ENCODE measurements at places on chromosomes 13 and 19.
A peak's percentile ranks its signal among the peaks of the same experiment; 100 is the strongest.

DNA sequence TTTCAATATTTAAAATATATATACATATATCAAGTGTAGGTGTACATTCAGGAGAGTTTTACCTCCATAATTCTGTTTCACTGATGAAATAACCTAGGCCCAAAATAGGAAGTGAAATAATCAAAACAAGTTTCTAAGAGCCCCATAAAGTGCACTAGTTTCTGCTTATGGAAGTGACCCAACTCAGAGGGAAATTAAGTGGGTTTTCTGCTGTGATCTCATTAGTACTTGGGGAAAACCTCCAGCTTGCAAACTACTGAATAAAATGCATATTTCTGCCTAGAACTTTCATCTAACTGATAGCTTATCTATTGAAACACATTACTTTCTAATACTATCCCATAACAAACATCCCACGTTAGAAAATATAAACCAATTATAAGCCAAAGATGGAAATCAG is 45.4 kb upstream of the MIR17HG start:
- DNase-seq = no peak

DNA sequence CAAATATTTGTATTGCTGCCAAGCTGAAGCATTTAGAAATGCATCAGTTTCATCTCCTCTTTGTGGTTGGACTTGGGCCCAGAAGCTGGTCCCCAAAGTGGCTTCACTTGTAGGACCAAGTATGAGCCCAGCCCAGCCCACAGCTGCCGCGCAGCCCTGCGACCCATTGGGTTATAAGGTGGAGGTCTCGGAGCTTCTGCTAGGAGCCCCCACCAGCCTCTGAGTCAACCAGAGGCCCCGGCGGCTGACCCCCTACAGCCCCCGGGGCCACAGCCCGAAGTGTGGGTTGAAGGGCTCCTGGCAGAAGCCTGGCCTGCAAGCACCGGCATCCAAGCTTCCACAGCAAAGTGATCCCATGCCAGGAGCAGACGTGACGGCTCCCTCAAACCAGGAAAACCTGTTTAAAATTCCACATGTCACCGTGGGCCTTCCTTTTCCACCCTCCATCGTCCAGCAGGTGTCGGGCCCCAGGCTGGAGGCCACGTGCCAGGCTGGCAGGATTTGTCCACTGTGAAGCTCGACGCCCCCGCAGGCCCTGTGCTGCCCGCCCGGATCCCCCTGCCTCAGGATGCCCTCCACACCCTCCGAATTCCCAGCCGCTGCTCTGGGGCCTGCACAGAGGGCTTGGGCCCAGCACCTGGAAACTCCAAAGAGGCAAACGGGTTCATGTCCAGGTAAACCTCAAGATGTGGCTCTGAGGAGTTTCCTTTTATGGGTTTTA is 54.7 kb downstream of the C13orf46 start:
- no peak for DNase-seq

DNA sequence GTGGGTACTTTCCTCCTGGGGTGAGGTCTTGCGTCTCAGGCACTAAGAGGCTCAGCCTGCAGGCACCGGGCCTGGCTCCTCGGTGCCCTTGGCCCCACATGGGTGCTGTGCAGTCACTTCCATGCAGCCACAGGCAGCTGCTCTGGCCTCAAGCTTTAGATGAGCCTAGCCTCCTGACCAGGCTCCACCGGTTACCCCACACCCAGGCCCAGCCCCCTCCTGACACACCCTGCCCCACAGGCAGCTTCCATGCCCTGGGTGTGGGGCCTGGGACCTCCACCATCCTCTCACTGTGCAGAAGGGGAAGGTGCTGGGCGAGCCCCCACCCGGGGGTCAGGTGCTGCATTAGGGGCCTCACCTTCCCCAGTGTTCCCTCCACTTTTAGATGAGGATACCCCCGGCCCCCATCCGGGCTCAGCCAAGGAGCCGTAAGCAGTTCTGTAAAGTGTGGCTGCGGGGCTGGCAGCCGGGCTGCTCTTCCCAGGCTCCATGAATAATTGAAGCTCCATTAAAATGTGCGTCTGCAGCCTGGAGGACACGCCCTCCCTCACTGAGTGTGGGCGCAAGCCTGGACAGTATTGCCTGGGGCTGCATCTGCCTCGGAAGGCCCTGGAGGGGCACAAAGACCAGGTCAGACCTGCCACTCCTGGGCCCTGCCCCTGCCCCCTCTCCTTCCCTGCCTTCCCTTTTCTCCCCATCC is 72.5 kb upstream of the KCTD15 start:
- no peak for DNase-seq

DNA sequence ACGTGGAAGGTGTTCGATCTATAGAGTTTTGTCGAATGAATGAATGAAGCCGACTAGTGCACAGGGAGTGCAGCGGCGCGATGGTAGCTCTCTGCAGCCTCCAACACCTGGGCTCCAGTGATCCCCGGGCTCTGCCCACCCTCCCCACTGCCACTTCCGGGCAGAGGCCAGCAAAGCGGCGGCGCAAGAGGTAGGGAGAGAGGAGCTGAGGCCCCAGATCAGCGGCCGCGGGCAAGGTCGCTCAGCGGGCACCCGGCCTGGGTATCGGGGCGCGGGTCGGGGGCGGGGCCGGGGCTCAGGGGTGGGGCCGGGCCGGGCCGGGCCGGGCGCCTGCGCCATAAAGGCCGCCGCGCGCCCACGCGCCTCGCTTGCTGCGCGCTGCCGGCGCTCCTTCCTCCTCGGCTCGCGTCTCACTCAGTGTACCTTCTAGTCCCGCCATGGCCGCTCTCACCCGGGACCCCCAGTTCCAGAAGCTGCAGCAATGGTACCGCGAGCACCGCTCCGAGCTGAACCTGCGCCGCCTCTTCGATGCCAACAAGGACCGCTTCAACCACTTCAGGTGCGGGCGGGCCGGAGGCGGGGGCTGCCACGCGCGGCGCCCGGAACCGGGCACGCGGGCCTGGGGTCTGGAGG is at the start of gene GPI:
TSS of gene GPI (plus strand) at position 367 of the 633 bp plus-strand sequence. CDS start at position 438, 71 bp downstream.
- peak; percentile 70 for DNase-seq

DNA sequence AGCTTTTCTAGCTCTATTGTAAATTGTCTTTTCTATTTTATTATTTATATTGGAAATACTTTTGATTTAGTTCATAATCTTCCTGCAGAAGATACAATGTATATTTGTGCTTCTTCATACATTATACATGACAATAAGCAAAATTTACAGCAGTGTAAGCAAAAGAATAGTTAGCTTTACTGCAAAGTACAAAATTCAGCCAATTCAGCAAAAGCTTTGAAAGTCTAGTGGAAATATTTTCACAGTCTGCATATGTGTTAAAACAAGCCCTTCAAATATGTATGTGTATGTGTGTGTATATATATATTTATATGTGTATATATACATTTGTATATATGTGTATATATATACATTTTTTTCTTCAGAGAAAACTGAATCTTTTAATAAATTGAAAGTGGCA is 879.1 kb downstream of the SLITRK1 start:
- DNase-seq = no peak

GRCh38 chr13:23433171-23434153 is at the start of gene SACS:
Gene SACS, minus strand, starts transcription at chr13:23433702. Its CDS starts 22,463 bp downstream, at chr13:23411239.
- no peak for DNase-seq

DNA sequence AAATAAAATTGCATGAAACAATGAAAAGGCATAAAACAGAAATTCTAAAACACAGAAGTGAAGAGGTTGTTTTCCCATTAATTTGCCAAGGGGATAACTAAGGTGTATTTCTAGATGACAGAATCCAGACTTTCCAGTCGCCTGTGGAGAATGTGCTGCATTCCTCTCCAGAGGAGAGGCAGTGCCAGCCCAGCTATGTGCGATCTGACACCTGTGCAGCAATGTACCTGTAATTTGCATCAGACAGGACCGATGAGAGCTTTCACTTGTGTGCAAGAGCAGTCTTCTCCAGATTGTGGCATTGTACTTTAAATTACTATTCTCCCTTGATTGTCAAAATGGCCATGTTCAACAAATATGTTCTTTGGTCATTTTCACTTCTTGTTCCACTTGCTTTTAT is 1037.9 kb downstream of the EFNB2 start:
- DNase-seq = no peak

DNA sequence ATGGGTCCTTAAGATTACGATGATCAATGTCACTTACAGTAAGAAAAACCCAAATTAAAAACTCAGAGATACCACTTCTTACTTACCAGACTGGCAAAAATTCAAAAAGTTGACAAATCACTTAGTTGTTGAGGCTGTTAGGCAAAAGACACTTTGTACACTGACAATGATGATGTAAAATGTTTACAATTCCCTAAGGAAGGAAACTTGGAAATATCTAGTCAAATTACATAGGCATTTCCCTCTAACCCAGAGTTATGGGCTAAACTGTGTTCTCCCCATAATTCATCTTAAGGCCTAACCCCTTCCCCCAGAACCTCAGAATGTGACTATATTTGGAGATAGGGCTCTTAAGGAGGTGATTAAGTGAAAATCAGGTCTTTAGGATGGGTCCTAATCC is 12.0 kb downstream of the TGDS start:
- no peak for DNase-seq

GRCh38 chr13:80006940-80007339 is 334.0 kb downstream of the SPRY2 start:
- no peak for DNase-seq

DNA sequence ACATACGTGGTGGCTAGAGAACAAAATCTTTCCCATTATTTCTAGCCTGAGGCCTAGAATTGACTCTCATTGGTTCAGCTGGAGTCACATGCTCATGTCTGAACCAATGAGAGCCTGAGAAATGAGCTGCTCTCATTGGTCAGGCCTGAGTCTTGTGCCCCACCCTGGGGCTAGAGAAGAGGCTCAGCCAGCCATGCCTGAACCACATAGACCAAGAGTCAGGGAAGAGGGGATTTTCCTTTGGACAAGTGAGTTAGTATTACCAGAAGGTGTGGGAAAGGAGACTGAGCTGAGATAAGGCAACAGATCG is 6.9 kb downstream of the FXYD5 start:
- DNase-seq = no peak

DNA sequence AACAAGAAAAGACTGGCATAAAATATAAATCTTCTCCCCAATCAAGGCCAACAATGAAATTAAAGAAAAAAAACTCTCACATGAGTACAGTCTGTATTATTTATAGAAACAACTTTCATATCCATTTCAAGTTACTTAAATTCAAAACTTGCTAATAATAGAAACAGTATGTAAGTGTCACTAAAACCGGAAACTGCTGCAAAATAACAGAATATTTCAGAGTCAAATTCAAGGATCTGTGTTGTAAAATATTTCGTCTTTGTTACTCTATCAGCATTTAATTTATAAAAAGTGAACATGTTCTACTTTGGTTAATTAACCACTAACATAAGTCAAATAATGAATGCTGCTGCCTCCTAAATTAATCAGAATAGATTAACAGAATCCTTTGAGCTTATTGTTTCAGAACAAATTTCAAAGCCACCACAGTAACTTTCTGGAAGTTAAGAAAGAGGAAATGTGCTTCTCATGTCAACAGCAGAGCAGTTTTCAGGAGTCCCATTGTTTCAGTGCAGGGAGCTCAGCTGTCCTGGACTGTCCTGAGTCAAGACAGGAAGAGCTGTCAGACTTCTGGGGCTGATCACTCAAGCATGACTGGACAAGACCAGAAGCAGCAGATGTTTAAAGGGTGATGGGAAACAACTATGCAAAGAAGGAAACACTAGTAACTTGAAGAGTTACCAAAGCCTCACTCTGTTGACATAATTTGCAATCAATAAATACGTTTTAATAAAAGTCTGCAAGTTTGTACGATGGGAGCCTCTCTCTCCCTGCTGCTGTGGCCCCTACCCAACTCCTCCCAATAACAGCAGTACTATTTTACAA is 76.9 kb downstream of the FOXO1 start:
- DNase-seq = no peak

DNA sequence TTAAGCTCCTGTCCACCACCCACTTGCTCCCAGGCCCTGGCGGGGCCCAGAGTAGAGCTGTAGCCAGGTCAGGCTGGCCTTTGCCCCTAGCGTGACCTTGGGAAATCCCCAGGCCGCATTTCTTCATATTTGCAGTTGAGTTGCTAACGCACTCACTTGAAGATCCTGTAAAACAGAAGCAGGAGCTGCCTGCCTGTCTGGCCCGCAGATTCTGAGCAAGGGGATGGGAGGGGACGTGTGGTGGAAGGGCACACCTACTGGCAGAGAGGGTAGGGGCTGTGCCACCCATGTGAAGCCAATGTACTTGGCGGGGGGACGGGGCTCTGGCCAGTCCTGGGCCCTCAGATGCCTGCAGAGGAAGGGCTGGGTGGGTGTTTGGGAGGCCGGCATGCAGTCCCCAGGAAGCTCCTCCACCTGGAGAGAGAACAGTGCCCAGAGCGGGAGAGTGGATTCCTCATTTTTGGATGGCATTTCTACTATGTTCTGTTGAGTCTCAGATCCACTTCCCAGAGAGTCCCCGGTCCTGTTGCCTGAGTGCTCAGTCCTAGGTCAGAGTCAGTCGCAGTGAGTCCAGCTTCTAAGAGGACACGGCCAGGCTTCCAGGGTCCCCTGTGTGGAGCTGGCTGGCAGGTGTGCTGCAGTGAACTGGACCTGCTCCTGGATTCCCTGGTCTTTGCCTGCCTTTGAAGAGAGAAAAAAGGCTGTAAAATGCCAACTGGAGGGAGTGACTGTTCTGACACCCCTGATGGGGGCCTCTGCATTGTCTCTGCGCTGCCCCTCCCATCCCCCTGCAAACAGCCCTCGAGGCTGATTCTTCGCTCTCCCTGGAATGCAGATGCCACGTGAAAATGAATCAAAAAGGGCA is 62.9 kb downstream of the GGACT start:
- DNase-seq = no peak

- no peak for DNase-seq
Measured at GRCh38 chr19:45263013-45263412, 11.9 kb downstream of the MARK4 start.

All from stimulated activated naive CD4-positive, alpha-beta T cell treated with Interleukin-2 at 50 U/mL for 16 hours (primary cell).